Stimulated activated CD4-positive, alpha-beta T cell treated with anti-CD3 and anti-CD28 coated beads, Interleukin-4, amount 100 ng/mL, for 1 hour (primary cell): ENCODE measurements at places on chromosomes 12 and 14.

- DNase-seq: no peak
These were observed 19.1 kb upstream of the DCP1B start for GRCh38 chr12:2023365-2023764.

- DNase-seq: no peak
These were observed 57.0 kb upstream of the FKBP4 start for GRCh38 chr12:2737656-2738241.

GRCh38 chr14:29240066-29240465 is 473.5 kb downstream of the FOXG1 start:
- DNase-seq: no peak

DNA sequence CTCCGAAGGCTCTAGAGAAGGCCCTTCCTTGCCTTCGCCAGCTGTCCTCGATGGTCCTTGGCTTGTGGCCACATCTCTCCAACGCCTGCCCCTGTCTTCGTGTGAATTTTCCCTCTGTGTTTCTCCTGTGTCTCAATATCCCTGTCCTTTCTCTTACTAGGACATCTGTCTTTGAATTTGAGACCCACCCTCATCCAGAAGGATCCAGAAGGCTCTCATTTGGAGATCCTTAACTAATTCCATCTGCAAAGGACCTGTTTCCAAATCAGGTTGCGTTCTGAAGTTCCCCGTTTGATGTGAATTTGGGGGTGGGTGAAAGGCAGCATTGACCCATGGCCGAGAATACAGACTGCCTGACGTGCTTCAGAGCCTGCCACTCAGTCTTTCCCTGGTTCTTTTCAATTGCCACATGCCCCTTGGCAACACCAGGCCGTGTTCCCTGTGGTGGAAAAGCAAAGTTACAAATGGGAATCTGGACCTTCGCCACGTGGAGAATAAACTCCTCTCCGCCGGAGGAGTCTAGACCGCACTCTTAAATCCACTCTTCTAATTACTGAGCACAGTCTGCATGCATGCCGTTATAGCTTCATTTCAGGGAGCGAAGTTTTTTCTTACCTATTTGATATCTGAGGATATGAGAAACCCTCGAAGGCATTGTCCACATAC is 158.8 kb downstream of the TMEM132C start:
- no peak for DNase-seq

- DNase-seq: peak; percentile 20
These were observed 97.3 kb downstream of the ESR2 start for GRCh38 chr14:64196814-64197411.

DNA sequence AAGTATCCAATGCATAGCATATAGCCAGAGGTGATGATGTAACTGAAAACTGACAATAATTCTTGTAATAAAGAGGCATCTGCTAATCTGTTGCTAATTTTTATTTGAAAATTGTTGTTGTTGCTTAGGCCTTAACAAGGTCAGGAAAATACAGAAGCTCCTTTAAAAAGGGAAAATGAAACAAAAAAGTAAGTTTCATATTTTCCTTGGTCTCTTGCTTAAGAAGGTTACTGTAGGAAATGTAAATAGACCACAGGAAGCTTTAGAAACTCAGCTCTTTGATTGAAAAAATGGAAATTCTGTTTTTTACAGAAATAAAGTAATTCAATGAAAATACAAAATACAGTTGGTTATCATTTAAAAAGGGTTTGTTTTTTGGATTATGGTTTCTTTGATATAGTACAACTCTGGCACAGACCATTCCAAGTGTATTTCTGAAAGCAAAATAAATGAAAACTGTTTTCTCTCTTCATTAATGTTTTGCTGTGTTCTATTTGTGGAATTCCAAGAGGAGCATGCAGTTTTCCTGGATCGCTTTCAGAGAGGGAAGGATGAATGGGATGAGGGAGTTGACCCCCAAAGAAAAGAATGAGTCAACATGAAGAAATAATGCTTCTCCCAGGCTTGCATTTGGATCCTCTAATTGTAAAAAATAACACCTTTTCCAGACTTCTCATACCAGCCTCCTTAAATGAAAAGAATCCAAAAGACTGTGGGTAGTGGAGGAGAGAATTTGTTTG is 398.0 kb upstream of the FAR2 start:
- DNase-seq: no peak

DNA sequence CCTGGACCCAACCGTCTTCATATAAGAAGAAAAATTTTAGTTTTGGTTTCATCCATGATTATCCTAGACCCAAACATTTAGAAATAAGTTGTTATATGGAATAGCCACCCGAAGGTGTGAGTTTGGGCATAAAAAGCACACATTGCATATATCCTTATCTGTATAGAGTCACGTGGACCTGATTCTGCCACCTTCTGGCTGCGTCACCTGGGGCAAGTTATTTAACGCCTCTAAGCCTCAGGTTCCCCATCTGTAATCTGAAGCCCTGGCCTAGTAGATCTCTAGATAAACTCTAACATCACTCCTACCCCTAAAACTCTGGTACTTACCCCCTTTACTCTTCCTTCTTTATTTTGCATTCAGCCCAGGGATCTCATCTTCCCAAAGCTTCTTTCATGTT is 14.3 kb upstream of the KRT5 start:
- DNase-seq: no peak

DNA sequence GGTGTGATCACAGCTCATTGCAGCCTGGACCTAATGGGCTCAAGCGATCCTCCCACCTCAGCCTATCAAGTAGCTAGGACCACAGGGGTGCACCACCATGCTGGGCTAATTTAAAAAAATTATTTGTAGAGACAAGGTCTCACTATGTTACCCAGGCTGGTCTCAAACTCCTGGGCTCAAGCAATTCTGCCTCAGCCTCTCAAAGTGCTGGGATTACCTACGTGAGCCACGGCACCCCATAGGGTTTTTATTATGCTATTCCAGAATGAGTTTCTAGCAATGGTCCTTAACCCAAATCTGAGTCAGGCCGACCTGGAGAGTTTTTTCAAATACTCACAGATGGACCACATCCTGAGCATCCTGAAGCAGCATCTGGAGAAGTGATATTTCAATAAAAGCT is 159.8 kb downstream of the CPNE8 start:
- no peak for DNase-seq

GRCh38 chr14:58298477-58299400 is at the start of gene ARID4A:
Gene ARID4A, plus strand, starts transcription at chr14:58298555. Its CDS starts 1,300 bp downstream, at chr14:58299855.
- peak; percentile 71 for DNase-seq

DNA sequence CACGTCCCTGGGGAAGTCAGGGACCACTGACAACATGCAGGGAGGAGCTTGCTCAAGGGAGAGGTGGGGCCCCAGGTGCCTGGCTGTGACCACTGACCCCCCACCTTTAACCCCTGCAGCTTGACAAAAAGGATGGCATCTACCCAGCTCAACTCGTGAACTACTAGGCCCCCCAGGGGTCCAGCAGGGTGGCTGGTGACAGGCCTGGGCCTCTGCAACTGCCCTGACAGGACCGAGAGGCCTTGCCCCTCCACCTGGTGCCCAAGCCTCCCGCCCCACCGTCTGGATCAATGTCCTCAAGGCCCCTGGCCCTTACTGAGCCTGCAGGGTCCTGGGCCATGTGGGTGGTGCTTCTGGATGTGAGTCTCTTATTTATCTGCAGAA is 26.3 kb downstream of the HIP1R start:
- DNase-seq: no peak

DNA sequence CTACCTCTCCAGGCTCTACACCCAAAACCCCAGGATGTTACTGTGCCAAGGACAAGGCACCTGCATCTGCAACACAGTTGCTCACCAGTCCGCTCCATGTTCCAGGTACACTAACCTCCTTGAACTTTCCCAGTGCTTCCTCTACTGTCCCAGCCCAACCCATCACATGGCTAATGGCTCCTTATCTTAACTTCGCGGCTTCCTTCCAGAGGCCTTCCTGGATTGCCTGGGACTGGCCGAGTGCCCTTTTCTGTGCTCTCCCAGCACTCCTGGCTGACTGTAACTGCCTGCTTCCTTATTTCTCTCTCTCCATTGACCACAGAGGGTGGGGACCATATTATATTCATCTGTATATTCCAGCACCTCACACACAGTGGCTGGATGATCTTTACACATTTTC is 20.9 kb downstream of the POMT2 start:
- DNase-seq: no peak

GRCh38 chr14:62866376-62866775 is 178.9 kb downstream of the KCNH5 start:
- no peak for DNase-seq

DNA sequence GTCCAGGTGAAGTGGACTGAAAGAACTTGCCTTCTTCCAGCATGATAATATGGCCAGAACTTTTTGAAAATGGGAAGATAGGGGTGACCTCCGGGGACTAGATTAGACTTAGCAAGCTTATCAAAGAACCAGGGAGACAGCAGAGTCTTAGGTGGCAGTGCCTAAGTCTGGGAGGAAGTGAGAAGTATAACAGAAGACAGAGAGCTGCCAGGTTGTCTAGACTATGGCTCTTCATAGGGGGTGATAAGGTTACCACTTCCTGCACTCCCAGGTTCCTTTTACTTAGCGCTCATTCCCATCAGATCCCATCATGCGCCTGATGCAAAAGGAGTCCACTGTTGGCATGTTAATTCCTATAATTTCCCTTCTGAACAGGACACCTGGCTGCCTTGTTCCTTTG is 69.9 kb downstream of the PLXNC1 start:
- DNase-seq: no peak

GRCh38 chr14:28762955-28763326 is 3.6 kb upstream of the FOXG1 start:
- DNase-seq: no peak

DNA sequence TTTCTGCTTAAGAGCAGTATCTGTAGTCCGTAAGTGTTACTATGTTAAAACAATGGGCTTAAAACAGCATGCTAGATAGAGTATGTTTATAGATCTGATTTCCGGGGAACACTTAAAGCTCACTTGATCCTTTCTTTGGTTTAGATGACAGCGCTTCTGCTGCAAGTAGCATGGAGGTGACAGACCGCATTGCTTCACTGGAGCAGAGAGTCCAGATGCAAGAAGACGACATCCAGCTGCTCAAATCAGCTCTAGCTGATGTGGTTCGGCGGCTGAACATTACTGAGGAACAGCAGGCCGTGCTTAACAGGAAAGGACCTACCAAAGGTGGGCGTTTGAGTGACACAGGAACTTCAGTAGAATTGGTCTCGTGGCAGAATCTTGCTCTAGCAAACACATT is 57.5 kb downstream of the EML1 start:
- no peak for DNase-seq

- no peak for DNase-seq
These were observed 240.7 kb upstream of the PLEKHG7 start for GRCh38 chr12:92462049-92462448.

GRCh38 chr12:88764781-88765480 is 184.7 kb upstream of the KITLG start:
- DNase-seq: no peak

GRCh38 chr14:105420101-105420973 is 710 bp downstream of the MTA1 start:
- peak; percentile 32 for DNase-seq

- DNase-seq: no peak
These were observed 19.3 kb downstream of the ASCL1 start for GRCh38 chr12:102976609-102977280.

DNA sequence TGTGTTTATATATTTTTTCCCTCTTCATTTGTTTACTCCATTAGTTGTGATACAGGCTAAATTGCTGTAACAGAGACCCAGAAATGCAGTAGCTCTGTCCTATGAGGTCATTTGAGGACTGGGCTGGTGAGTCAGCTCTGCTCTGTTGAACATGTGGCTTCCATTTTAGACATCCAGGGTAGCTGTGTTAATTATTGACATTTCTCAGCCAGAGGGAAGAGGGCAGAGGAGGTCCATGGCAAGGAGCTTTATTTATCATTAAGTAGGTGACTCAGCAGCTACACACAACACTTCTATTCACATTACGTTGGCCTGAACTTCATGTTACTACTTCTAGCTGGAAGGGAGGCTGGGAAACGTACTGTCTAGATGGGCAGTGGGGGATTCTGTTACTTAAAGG is 85.4 kb downstream of the PTCSC3 start:
- DNase-seq: no peak

- no peak for DNase-seq
These were observed 14.3 kb downstream of the PPP1R12A start for GRCh38 chr12:79920421-79921238.

DNA sequence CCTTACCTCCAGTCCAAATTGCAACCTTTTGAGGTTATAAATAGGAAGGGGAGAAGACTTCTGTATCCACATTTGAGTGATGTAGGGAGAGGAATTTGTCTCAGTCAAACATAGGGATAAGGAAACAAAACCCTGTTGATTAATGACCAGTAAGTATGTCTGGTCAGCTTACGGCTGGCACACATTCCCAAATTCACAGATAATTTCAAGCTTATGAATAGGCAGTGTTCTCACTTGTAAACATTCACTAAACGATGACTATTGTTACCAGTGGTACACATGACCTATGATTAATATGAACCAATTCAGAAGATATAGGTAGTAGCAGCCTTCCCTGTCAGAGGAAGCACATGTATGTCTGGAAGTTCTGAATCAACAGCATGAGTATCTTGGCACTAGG is 33.0 kb upstream of the SLC5A8 start:
- DNase-seq: no peak

DNA sequence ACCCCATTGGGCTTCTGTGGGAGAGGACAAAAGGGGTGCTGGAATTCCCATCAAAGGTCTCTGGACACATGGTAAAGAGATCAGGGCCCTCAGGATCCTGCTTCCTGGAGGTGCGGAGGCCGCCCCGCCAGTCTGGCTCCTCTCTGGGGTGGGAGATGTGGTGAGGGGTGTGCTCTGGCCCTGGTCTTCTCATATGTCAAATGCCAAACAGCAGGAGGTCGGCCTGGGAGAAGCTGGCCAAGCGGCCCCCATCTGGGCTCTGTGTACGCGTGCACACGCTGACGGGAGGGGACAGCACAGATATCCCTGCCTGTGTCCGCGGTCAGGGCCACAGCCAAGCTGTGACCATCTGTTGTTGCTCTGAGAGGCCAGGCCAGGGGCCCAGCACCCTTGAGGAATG is 14.1 kb downstream of the FIGNL2 start:
- DNase-seq: no peak

DNA sequence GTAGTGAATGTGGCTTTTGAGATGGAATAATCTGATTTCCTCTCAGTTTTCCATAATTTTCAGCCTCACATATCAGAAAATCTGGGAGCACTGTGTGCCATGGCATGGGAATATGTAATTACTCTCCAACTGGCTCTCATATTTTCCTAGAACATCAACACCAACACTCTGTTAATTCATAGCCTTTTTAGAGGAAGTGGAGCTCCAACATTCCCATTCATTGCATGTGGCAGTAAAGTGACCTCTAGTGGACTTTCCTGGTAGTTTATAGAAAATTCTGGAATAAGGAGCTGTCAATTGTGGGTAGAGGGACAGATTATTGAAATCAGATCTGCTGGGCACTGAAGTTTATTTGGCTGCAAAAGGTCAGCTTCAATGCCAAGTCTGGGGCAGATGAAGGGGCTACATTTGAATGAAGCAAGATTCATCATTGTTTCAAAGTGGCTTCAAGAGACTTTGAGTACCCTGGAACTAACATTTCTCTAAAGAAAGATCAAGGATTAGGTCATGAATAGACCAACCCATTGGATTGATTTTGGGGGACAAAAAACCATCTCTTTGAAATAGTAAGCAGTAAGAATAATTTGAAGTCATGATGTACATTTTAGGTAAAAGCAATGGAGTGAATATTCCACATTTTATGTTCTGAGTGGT is 23.6 kb upstream of the USP44 start:
- DNase-seq: no peak
